ENCODE measurements at places on chromosomes 1 and 21.

DNA sequence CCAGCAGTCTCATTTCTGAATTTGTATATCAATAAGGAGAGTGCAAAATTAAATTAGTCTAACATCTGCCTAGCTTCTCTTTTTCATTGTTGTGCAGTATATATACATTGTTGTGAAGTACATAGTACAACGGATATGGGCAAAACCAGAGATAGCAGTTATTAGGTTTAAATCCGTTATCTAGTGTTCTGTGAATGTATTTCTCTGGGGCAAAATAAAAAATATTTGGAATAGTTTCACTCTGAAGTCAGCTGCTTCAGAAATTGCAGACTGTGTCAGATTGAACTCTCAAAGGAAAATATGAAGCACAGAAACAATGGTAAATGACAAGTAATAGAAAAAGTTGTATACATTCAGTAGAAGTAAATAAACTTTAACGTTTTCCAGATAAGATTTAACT lies 836.5 kb upstream of the CXADR start:
- DNase-seq, result no peak

- DNase-seq, result peak; percentile 11
Measured at GRCh38 chr1:63189677-63190076, 132.7 kb upstream of the FOXD3 start.

- DNase-seq, result no peak
Measured at GRCh38 chr1:12525311-12526181, 92.5 kb downstream of the DHRS3 start.

DNA sequence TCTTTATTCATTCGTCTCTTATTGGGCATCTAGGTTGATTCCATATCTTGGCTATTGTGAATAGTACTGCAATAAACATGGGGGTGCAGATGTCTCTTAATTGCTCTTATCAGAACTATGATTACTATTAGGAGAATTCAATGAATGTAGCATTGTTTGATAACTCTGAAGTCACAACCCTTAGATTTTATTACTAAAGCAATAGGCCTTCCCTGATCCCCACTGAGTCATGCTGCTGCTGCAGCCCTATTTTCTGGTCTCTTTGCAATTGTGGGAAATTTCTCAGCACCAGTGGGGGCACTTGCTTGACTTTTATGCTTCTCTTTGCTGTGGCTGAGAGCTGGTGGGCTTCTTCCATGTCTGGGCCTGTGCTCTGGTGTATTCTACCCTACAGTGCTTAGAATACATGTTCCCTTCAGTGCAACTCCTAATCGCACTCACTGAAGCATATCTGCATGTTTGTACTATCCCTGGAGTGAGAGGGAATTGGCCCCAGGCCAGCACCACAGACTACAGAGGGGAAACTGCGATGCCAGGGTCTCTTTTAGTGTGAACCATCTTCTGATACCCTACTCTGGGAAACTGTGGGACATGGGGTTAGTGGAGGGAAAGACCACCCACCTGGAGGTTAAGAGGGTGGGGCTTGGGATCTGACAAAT lies 52.2 kb upstream of the ROR1 start:
- DNase-seq, result no peak
